ENCODE measurements at places on chromosomes 6 and 20.

GRCh38 chr6:22294301-22294700 lies 2.5 kb downstream of the PRL start:
- no peak for DNase-seq

DNA sequence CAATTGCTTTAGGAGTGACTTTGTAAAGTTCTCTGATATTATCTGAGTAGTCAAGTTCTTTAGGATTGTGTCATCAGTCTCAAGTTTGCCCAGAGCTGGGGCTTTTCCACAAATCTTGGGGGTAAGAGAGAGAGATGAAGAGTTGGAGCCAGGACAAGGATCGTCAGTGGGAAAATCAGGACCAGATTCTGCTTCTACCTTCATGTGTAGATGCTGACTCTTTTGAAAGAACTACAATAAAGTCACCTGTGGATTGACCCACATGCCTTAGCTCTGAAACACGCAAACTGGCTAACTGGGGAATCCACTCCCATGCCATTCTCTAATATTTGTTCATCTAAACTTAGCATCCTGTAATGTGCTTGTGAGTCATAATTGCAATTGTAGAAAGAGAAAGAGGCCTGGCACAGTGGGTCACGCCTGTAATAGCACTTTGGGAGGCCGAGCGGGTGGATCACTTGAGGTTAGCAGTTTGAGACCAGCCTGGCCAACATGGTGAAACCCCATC lies 15.6 kb upstream of the BICRAL start:
- DNase-seq: no peak

- no peak for DNase-seq
Measured at GRCh38 chr6:169966312-169967181, 215.1 kb downstream of the ERMARD start.

DNA sequence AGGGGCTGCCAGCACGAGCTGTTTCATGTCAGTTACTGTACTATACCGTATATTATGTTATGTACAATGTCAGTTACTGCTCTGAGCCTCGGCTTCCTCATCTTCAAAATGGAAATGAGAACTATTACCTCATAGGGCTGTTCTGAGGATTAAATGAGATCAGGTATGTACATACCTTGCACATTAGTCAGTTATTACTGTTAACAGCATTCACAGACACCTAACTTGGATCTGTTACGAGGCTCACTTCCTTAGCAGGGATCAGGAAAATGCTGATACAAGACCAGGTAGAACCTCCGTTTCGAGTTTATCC lies 69.7 kb upstream of the TBC1D7 start:
- no peak for DNase-seq

GRCh38 chr6:42100029-42100901 lies 42.2 kb downstream of the C6orf132 start:
- DNase-seq: no peak

- no peak for DNase-seq
Measured at GRCh38 chr6:90764001-90764400, 177.1 kb upstream of the MAP3K7 start.

DNA sequence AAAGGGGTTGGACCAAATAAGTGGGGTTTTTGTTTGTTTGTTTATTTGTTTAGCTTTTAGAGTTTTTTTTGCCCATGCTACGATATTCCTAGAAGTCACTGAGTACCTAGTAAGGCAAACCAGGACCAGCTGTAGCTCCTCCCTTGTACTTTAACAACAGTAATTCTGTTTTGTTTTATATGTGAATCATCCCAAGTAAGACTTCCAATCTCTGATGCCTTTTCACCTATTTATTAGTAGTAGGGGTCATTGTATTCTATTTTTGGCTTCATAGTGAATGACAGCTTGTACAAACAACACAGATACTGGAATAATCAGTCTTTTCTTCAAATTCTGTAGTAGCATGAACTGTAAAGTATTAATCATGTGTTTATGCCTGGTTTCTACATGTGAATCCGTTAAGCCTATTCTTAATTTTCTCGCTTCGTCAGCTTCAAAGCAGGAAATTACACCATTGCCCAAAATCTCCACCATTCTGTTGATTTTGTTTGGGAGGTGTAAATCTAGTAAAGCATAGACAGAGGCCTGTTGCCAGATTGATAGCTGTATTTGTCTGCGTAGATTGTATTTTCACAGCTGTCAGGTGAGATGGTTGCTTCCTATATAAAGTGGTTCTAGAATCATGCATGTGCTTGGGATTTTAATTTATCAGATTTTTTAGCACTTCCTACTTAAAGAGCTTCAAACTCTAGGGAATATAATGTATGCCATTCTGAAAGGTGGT lies 151.5 kb upstream of the FLRT3 start:
- no peak for DNase-seq

GRCh38 chr6:161299726-161300125 lies 25.9 kb upstream of the AGPAT4 start:
- DNase-seq: no peak

GRCh38 chr20:57693002-57693582 lies 16.7 kb downstream of the PMEPA1 start:
- DNase-seq: no peak

- DNase-seq: no peak
Measured at GRCh38 chr20:32378461-32378860, 20.3 kb downstream of the ASXL1 start.

- DNase-seq: no peak
Measured at GRCh38 chr20:15942130-15942529, 631.1 kb downstream of the KIF16B start.

DNA sequence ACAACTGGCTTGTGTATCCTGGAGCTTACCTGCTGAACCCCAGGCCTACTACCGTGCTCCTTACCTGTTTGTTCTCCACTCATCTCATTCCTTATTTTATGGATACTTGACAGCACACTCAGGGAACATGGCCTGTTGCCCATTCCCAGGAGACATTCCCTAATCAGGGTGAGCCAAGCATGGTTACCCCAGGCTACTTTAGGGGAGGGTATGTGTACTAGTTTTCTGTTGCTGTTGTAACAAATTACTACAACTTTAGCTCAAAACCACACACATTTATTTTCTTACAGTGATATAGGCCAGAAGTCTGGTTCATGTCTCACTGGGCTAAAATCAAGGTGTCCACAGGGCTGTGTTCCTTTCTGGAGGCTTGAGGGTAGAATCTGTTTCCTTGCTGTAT lies 15.0 kb upstream of the TRAM2 start:
- DNase-seq: no peak

- no peak for DNase-seq
Measured at GRCh38 chr6:3287308-3287707, 28.6 kb downstream of the PSMG4 start.

- no peak for DNase-seq
Measured at GRCh38 chr6:87794922-87795885, 93.2 kb upstream of the AKIRIN2 start.

DNA sequence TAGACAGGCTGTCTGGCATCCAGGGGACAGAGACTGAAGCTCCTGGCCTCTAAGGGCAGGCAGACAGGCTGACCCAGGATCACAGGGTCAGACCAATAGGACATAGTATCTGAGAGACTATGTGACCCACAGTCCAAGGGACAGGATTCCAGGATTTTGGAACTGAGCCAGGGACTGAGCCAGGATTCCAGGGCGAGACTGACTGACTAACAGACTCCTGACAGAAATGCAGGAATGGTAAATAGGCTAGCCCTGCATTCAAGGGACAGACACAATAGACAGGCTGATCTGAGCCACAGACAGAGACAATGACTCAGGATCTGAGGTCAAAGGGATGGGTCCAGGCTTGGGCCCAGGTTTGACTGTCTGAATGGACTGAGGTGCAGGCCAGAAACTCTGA lies 19.8 kb downstream of the XKR7 start:
- no peak for DNase-seq

- DNase-seq: no peak
Measured at GRCh38 chr6:43827898-43828297, 57.9 kb downstream of the VEGFA start.
